ENCODE measurements at places on chromosomes 1 and 21.

DNA sequence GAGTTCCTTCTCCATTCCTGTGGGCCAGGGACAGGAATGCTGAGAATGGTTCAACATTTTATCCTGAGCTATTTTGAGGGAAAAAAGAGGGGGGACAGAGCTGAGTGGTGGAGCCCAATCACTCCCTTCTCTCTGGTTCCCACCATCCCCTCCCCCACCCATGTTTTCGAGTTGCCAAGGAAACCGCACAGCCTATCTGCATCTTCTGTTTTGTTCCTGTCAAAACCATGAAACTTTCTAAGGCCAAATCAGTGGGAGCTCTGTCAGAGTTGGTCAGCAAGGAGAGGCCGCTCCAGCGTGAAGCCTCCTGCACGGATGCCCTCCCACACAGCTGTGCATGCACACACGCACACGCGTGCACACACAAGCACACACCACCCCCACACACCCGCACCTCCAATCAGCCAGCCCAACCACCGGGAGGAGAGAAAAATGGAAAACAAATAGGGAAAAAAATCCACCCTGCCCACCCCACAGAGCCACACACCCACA lies 54.5 kb upstream of the ATP2B4 start:
- no peak for DNase-seq

DNA sequence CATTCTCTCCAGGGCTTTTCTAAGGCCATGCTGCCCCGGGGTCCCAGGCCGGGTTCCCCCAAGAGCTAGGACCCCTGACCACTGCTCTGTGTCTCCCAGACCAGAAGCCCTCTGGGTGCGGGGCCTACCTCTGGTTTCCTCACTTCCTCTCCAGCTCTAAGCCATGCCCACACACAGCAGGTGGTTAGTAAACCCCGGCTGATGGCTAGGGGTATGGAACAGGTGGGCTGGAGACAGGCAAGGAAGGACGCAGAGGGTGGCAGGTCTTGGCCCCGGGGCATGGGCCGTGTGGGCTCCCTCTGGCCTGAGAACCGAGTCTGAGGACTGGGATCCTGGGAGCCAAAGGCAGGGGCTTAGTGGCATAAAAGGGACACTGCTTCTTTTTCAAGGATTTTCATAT lies 15.9 kb upstream of the PLCH2 start:
- no peak for DNase-seq

- DNase-seq: no peak
Observed at GRCh38 chr1:232834066-232834465, 28.9 kb downstream of the MAP10 start.

DNA sequence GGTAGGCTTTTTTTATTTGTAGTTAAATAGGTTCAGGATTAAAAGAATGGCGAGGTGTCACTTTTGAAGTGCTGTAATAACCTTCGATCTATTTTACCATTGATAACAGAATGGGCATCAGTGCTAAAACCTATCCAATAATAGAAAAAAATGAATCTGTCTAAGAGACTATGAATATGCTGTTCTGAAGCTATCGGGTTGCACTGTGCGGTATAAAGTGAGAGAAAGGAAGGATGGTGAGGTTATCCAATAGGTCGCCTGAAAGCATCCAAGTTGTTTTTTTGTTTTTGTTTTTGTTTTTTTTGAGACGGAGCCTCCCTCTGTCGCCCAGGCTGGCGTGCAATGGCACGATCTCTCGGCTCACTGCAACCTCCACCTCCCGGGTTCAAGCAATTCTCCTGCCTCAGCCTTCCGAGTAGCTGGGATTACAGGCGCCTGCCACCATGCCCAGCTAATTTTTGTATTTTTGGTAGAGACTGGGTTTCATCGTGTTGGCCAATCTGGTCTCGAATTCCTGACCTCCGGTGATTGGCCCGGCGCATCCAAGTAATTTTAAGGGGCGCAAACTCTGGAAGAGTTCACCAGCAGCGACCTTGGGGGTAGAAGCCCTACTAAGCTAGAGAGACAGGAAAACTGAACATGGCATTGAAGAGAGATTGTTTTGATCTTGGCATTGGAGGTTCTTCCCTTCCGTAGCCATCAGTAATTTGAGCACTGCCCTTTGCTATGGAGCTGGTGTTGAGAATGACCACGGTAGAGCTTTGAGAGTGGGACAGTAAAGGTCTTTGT lies 8.7 kb upstream of the MDM4 start:
- DNase-seq: peak; percentile 63

DNA sequence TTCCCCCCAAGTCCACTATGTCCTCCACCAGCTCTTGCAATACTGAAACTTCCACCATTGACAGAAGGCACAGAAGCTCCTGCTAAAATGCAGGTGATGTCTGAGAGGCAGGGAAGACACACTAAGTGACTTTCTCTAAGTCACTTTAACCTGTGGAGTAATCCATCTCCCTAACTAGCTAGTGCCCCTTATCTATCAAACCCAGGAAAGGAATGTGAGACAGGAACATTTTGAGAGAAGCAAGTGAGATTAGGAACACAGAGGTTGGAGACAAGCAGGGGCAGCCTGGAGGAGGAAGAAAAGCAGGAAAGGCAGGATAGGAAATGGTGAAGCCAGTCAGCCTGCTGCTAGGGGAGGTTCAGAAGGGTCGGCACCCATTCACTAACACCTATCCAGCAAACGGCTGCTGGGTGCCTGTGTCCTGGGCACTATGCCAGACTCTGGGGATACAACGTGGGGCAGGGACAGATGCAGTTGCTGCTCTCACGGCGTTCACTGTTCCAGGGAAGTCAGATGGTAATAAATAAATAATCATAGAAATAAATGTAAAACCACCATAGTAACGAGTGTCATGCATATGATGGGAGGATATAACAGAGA lies 7.0 kb downstream of the GPA33 start:
- DNase-seq: peak; percentile 75

- no peak for DNase-seq
Observed at GRCh38 chr1:33281554-33282303, 25.4 kb downstream of the ZNF362 start.

GRCh38 chr21:41359286-41359685 lies 2.5 kb upstream of the MX2 start:
- DNase-seq: no peak

DNA sequence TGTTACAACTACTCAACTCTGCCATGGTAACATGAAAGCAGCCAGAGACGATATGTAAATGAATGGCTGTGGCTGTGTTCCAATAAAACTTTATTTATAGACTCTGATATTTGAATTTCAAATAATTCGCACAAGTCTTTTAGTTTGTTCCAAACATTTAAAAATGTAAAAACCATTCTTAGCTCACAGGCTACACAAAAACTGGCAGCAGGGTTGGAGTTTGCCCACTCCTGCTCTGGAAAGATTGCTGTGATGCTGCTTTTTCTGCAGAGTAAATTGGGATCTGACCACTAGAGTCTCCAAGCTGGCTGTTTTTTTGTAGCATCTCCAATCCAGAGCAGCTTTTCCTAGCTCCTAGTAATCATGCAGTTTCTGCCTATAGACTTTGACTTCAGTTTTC lies 157.5 kb downstream of the CHRM3 start:
- DNase-seq: no peak

DNA sequence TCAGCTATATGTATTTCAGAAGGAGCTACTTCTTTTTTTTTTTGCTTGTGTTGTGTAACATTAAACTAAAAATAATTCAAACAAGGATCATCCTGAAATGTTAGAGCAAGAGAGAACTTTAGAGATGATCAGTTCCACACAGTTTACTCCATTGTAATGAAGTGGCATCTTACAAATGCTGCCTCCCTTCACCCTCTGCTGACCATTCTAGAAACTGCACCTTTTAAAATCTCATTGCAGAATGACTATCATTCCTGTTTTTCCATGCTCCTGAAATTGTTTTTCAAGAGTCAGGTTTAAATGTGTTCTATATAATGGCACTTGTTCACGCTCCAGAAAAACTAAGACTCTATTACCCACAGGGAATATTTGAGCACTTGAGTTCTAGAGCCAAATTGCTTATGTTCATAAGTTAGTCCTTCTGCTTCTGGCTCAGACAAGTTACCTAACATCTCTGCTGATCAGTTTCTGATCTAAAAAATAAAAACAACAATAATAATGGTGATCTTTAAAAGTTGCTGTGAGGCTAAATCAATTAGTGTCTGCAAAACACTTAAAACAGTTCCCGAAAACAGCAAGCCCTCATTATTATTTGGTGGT lies 21.5 kb upstream of the SLC44A5 start:
- DNase-seq: peak; percentile 47

DNA sequence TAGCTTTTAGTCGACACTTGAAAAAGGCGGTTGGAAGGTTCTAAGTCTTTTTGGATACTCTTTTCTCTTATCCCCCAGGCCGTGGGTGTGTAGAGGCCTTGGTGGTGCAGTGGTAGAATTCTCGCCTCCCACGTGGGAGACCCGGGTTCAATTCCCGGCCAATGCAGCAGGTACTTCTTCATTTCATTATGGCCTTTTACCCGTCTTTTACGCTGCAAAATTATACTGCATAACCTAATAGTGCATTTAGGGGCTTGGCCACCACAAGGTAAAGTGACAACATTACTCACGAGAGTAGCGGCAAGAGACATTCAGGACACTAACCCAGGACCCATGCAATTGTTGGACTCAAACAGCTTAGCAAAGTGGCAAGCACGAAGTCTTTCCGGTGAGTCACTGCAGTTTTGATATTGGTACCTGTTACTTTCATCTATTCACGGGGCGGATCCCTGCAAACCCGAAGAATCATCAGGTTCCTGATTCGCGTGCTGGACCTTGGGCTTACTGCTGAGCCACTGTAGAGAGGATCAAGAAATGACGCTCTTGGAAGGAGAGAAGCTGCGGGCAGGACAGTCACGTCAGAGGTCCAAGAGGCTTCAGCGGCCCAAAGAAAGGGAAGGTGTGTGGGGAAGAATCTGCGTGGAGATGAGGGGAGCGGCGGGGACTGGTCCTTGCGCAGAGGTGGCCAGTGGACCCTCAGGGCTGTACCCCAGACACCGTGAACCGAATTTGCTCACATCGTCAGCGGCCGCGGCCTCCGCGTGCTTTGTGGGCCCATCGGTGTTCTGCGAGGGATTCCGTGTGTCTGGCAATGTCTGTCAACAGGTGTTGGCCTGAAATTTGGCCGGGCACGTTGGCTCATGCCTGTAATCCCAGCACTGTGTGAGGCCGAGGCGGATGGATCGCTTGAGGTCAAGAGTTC lies 12.9 kb upstream of the RNU1-4 start:
- no peak for DNase-seq

DNA sequence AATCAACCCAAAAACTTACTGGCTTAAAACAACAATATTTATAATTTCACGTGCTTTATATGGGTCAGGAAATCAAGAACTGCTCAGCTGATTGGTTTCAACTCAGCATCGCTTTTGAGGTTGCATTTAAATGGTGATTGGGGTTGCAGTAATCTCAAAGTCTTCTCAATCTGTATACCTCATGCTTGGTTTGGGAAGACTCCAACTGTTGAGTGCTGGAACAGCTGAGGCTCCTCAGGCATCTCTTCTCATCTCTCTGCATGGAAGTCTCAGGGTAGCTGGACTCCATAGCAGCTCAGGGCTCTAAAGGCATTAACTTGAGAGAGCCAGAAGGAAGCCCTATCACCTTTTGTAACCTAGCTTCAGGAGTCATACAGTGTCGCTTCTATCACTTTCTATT lies 35.1 kb downstream of the AK5 start:
- DNase-seq: no peak
